ENCODE measurements at places on chromosomes 5 and 9.

DNA sequence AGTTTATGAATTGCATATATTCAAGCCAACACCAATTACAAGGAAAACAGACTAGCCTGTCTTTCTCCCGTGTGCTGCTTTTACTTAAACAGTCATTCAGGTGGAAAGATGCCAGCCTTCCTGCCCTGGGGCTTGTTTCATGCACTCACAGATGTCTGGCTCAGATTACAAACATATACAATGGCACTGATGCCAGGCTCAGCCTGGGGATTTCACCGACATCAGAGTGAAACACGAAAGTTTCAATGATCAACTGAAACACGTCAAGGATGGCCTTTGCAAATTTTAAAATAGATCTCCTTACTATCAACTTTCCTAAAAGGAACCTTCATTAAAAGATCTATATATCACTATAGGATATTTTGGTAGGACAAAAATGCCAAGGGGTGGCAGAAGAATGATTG, 1576.5 kb downstream of the EFNA5 start:
- DNase-seq = no peak

- DNase-seq = no peak
Observed at GRCh38 chr5:9192266-9192665, 353.6 kb downstream of the SEMA5A start.

GRCh38 chr9:79581794-79582193, 10.0 kb downstream of the TLE4 start:
- no peak for DNase-seq

GRCh38 chr5:177176175-177176711, 42.7 kb downstream of the NSD1 start:
- peak; percentile 26 for DNase-seq

DNA sequence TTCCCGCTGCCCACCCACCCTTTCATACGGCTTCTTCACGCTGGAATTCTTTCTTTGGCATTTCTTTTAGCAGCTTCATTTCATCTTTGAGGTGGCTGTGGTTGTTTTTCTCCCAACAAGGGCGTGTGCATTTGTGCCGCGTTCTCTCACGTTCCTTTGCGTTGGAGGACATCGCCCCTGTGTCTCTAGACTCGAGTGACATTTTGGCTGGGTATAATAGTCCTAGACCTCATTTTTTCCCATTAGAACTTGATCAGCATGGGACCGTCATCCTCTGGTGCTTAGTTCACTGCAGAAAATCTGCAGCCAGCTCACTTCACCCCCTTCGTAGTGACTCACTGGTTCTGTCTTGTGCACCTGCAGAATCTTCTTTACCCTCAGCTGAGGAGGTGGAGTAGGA, 29.5 kb downstream of the KCNT1 start:
- DNase-seq = no peak

DNA sequence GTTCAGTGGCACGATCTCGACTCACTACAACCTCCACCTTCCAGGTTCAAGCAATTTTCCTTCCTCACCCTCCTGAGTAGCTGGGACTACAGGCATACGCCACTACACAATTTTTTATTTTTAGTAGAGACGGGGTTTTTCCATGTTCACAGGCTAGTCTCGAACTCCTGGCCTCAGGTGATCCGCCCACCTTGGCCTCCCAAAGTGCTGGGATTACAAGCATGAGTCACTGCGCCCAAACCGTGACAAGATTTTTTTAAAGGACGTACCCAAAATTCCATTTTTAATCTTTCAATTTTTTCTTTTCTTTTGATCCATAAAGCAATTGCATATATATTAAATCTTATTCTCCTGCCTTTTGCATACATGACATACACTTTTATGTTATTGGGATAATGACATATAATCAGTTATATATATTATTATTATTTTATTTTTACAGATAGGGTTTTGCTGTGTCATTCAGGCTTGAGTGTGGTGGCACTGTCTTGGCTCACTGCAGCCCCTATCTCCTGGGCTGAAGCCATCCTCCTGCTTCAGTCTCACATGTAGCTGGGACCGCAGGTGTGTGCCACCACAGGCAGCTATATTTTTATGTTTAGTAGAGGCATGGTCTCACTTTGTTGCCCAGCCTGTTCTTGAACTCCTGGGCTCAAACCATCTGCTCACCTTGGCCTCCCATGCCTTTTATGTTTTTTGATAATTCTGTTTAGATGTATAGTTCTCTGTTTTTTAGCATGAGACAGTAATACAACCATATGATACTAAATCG, 71.9 kb downstream of the RAB24 start:
- DNase-seq = no peak

GRCh38 chr5:133227082-133227481, 175.3 kb downstream of the HSPA4 start:
- DNase-seq = no peak

DNA sequence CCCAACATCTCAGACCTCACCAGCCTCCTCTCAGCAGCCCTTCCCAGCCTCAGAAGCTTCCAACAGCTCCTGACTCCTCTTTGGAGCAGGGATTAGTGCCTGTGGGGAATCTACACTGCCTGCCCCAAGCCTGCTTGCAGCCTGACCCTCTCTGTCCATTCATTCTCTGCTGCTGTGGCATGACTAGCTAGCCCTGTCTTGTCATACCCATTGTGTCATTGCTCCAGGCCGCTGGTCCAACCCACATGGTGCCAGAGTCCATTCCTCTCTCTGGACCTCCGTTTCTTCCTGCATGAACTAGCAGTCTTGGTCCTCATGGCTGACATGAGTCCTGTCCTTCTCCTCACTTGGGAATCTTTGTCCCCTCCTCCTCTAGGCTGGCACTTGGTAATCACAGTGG, 12.8 kb upstream of the RXRA start:
- DNase-seq = no peak

DNA sequence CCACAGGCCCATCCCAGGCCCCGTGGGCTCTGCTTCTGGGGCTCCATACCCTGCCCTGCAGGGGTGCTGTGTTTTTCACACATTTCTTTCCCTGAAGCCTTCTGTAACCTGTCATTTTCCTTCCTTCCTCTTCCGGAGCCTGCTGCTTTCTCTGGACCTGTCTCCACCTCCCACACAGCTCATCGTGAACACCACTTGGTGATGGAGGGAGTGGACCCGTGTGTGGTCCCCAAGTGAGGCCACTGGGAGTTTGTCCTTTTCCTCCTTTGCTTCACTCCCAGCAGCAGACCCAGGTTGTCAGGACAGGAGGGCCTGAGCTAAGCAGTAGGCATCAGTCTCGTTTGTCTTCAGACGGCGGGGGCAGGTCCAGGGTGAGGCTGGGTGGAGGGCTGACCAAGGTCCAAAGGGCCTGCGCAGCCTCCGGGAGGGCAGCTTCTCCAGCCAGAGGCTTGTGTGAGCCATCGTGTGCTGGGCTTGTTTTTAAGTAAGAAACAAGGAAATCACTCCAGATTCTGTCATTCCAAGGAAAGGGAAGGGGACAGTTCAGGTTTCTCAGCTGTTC, 5.8 kb upstream of the POMT1 start:
- no peak for DNase-seq

GRCh38 chr5:177604116-177604521, 4.2 kb downstream of the B4GALT7 start:
- no peak for DNase-seq

- no peak for DNase-seq
Observed at GRCh38 chr9:120413121-120414048, 166.6 kb downstream of the CDK5RAP2 start.

- DNase-seq = no peak
Observed at GRCh38 chr5:6611334-6612256, 21.2 kb downstream of the NSUN2 start.

DNA sequence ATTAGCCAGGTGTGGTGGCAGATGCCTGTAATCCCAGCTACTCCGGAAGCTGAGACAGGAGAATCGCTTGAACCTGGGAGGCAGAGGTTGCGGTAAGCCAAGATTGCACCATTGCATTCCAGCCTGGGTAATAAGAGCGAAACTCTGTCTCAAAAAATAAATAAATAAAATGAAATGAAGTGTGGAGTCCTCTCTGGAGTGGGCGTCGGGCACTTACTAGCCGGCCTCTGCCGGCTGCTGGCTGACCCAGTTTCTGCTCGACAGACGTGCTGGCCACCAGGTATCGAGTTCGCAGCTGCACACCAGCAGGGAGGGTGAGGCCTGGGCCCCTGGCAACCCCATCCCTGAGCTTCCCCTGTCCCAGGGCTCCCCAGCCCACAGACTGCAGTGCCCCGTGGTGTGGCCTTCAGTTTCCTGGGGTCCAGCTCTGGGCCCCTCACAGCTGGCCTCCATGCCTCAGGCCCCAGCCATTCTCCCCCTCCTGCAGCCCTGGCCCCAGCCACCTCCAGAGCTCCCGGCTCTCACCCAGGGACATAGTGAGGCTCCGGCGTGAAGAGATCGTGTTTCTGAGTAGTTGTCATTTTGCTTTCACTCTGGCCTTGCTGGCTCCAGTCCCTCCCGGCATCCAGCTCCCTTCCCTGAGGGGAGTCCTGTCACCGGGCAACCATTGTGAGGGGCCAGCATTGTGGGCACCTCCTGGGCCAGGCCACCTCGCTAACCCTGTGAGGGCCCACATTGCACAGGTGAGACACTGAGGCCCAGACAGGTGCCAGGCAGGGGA, 3.8 kb upstream of the STPG3 start:
- no peak for DNase-seq

DNA sequence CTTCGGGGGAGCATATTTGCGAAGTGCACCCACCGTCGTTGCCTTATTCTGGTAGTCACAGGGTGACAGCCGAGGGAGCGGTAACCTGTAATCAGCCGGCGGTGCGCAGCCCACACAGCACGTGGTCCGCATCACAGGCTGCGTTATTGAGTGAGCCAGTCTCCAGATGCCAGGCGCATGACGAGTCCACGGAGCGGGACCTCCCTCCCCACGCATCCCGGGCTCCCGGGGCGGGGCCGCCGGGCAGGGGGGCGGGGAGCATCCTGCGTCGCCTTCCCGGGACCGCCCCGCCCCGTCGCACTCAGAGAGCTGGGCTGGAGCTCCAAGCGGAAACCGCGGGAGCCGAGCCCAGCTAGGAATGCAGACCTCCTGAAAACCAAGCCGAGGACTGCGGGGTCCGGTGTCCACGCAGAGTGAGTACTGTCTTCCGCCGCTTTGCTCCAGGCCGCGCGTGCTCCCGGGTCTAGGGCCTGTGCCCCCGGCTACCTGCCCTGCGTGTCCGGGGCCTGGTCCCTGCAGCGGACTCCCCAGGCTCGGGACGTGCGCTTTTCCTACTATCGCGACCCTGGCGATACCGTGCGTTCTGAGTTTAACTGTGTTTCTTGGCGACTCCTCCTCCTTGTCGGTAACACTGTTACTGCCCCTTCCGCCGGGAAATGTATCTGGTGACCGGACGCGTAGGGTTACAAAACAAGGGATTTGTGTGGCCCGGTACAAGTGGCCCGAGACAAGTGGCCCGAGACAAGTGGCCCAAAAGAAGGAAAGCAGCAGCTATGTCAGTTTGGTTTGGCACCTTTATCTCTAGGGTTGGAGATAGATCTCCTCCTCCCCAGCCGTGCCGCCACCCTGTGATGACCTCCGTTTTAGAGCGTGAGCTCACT, 40.6 kb downstream of the CAST start:
- no peak for DNase-seq

GRCh38 chr9:83670381-83670780, 37.4 kb downstream of the UBQLN1 start:
- no peak for DNase-seq

- no peak for DNase-seq
Observed at GRCh38 chr5:172178991-172179989, 8.7 kb downstream of the STK10 start.

GRCh38 chr5:110264661-110265060, 461.8 kb downstream of the TMEM232 start:
- no peak for DNase-seq

DNA sequence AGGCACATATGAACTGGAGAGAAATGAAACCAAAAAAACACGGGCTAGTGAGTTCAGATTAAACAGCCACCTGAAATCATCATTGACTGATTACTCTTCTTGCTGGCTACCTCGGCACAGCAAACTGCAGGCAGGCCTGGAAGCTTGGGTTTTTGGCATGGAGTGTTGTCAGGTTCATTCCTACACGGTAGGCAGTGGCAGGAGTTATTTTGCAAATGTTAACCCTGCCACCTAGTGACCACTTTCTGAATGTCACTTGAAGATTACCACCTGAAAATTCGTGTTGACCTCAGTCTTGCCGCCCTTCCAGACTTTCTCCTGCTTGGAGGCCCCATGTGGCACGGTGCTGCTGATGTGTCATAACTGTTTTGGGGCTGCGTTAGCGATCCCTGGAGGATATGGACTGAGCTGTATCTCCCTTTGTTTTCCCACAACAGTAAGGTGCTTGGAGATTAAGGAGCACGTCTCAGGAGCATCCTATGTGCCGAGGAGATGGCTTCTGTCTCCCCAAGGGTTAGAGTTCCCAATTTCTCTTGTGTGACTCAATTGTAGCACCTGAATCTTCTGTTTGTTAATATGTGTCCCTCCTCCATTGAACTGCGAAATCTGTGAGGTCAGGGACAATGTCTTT, 12.7 kb upstream of the CD180 start:
- DNase-seq = peak; percentile 89

DNA sequence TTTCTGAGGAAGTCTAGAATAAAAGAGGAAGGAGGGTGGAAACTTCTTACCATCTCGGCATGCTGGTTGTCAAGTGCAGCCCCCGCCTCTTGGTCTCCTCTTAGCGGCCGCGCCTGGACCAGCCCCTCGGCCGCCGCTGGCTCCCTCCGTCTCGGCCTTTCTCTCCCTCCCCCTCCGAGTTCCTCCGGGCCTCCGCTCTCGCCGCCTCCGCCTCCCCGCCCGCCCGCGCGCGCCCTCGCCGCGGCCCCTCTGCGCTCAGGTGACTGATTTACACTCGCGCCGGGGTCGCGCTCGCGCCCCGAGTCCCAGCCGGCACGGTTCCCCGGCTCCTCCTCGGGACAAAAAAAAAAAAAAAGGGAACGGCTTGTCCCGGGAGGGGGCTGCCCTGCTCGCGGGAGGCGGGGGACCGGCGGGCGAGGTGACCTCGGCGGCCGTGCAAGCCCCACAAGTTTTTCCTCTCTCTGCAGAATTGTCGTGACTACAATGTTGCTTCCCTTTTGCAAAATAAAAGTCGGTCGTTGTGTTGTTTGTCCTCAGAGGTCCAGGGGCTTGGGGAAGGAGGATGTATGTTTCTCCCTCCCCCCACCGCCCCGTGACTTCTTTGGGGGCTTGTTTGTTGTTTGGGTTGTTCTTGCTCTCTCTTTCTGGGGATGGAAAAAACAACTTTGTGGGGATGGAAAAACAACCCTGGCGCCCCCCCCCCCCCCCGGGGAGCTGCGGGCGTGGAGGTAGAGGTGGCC, at the start of gene BNC2:
BNC2 (minus strand) TSS at position 75 of the 740 bp plus-strand sequence; CDS start at position 53, 22 bp downstream.
- no peak for DNase-seq

DNA sequence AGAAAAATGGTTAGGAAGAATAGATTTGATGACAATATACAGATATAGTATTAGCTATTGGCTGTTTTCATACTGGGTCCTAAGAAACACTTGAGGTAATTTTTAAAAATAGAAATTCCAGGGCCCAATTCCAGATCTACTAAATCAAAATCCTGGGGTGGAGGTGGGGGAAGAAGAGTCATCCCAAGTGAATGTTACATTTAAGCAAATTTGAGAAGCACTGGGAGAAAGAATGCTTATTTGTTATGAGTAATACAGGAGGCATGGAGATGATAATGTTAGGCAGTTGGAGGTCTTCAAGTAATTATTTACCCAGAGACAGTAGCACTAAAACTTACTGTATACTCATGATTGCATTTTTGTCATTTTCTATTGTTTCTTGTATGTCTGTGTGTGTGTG, 93.0 kb upstream of the DAB2 start:
- no peak for DNase-seq

GRCh38 chr5:154487541-154487940, 9.5 kb upstream of the HAND1 start:
- DNase-seq = no peak

- DNase-seq = peak; percentile 96
Observed at GRCh38 chr9:35618854-35619799, 914 bp upstream of the CD72 start.

Measured in NAMALWA (cell line).